CD4-positive, alpha-beta memory T cell (primary cell): ENCODE measurements at places on chromosomes 4 and X. TPM values are rescaled to one million over a fixed set of nuclear protein-coding genes. Genes with fewer than 3 reads are reported as not detected.

DNA sequence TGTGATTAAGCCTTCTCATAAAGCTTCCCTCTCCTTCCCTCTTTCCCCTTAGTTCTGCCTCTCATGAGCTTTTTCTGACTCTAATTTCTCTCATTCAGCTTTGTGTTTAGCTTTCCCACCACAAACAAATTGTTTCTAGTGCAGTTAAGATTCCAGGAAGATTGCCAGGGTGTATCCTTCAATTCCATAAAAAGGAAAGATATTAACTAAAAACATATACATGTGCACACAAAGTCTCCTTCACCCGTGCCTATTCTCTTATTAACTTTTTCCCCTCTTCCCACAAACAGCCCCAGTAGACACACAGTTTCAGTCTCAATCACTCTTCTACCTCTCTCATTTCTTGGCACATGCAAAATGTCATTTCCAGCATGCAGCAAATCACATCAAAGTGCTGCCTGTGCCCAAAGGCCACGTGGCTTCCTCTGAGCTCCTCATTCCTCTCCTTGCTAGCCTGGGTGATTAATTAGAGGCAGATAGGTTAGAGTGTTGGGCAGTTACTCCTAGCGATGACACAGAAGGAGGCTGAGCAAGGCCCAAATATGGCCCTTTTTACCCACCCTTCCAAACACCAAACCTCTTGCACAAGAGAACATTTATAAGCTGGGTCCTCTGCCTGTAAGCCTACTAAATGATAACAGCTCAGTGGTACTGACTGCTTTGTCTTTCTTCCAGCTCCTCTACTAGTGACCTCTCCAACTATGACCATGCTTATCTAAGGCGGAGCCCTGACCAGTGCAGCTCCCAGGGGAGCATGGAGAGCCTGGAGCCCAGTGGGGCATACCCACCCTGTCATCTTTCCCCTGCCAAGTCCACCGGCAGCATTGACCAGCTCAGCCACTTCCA, 159.6 kb downstream of the SOWAHB start:
- no peak overlapping the region for H3K27ac ChIP-seq
- H3K4me3 ChIP-seq, result no peak overlapping the region
- H3K4me1 ChIP-seq, result no peaks in the 10 kb centered on the region
- no peaks in the 10 kb centered on the region for H3K36me3 ChIP-seq
- no peak for DNase-seq
- H3K27me3 ChIP-seq, result no peaks in the 10 kb centered on the region

DNA sequence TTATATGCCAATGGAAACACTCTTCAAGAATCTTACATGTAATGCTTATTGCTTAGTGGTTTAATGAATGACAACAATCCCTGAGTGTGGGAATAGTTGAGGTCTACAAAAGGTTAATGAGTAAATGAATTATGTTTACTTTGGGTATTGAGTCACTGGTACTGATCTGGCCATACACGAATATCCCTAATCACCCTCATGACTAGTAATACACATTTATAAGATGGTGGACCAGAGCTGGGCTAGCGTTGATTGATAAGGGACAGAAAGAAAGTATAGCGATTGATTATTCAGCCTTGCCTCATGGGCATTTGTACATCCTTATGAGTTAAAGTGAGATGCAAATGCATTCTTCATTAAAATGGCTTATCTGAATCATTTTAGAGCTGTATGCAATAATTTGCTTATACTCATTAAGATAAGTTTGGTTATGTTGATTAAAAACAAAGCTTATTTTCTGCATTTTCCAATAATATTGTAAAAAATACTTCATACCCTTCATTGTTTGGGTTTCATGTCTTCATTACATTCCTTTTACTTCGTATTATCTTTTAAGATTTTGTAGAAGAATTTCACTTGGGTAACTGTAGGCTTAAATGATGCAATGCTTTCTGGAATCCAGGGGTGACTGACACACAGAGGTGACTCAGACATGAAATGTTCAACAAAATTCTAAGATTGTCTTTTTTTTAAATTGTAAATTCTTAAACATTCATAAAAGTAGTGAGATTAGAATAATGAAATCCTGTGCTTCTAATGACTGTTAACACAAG, 47.4 kb downstream of the FGF2 start:
- H3K27me3 ChIP-seq, result no peaks in the 10 kb centered on the region
- H3K36me3 ChIP-seq, result no peaks in the 10 kb centered on the region
- H3K4me1 ChIP-seq, result no peaks in the 10 kb centered on the region
- no peak overlapping the region for H3K27ac ChIP-seq
- H3K4me3 ChIP-seq, result no peak overlapping the region

- H3K4me1 ChIP-seq, result no peaks in the 10 kb centered on the region
- DNase-seq, result no peak
- H3K36me3 ChIP-seq, result no peaks in the 10 kb centered on the region
These were observed 224.2 kb downstream of the DMD start for GRCh38 chrX:32987142-32987541.

- no peaks in the 10 kb centered on the region for H3K27me3 ChIP-seq
- H3K4me1 ChIP-seq, result peaks cover 11% of the 10 kb centered on the region
- DNase-seq, result no peak
- no peak overlapping the region for H3K27ac ChIP-seq
These were observed 8.7 kb downstream of the TIMP1 start for GRCh38 chrX:47590984-47591383.

DNA sequence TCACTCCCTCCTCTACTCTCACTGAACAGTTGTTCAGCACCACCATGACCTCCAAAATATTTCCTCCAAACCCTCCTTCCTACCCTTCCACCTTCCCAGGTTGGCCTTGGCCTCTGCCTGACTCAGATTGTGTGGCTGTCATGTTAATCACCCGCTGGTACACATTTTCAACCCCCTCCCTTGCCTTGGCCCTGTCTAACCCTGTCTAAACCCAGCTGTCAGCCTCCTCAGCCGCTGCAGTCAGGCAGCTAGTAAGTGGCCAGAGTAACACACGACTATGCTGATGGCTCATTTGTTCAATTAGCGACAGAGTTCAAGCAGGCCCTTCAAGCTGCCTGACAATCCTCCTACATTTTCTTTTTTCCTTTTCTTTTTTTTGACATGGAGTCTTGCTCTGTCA, 18.0 kb downstream of the ING2 start:
- no peaks in the 10 kb centered on the region for H3K4me1 ChIP-seq
- H3K36me3 ChIP-seq, result no peaks in the 10 kb centered on the region
- no peaks in the 10 kb centered on the region for H3K27me3 ChIP-seq
- H3K27ac ChIP-seq, result no peak overlapping the region
- no peak for DNase-seq

DNA sequence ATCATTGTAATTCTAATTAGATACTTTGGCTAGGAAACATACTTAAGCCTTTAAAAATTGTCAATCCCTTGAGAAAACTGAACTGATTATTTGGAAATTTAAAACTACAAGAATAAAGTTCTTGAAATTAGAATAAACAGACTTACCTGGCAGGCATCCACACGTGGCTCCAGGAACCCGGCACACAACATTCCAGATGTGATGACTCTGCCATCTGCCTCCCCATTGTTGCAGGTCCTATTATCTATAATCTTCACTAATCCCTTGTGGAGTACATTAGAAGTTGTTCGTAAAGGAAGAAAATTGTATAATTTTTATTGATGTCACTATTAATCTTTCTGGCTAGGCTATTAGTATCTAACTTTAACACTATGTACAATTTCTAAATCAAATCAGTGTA, 16.2 kb upstream of the GNRHR start:
- H3K4me1 ChIP-seq, result no peaks in the 10 kb centered on the region
- H3K27me3 ChIP-seq, result no peaks in the 10 kb centered on the region
- no peak overlapping the region for H3K27ac ChIP-seq

GRCh38 chr4:169205075-169205743, 65.5 kb downstream of the SH3RF1 start:
- no peaks in the 10 kb centered on the region for H3K27me3 ChIP-seq
- H3K4me3 ChIP-seq, result no peak overlapping the region
- no peaks in the 10 kb centered on the region for H3K36me3 ChIP-seq
- H3K27ac ChIP-seq, result no peak overlapping the region
- DNase-seq, result no peak

DNA sequence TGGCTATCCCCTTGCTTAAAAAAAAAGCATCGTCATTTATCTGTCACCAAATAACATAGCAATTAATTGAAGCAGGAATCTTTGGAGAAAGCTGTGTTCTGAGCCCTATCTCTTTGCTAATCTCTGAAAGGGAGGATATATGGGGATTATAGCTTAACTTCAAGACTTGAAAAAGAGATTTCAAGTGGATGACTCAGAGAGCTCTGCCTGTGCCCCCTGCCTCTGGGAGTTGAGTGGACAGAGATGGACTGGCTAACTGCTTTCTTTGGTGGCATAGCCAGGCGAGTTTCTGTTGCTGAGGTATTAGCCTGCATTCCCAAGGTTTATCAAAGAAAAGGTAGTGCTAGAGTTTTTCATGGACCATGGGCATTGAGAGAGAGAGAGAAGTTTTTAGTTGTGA, 91.6 kb downstream of the DDIT4L start:
- H3K27ac ChIP-seq, result no peak overlapping the region
- DNase-seq, result no peak
- no peak overlapping the region for H3K4me3 ChIP-seq
- H3K27me3 ChIP-seq, result no peaks in the 10 kb centered on the region

DNA sequence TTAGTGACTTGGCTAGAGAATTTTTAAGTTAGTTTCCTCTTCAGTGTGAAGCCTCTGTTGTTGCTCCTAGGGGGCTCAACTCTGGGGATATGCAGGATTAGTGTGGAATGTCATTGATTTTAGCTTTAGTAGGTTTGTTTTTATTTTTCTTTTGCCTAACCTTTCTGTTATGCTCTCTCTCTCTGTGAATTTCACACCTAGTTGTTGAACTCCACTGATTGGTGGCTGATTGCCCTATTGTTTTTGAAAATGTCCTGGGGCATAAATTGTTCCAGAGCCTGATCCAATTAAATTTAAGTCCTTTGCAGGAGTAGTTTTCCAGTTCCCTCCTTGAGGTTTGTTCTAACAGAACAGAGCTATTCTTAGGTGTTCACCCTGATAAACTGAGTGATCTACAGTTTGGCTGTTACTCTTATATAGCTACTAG, 393.3 kb upstream of the CTSO start:
- H3K4me1 ChIP-seq, result no peaks in the 10 kb centered on the region
- no peaks in the 10 kb centered on the region for H3K27me3 ChIP-seq
- no peak overlapping the region for H3K4me3 ChIP-seq
- no peak for DNase-seq
- H3K27ac ChIP-seq, result no peak overlapping the region
- no peaks in the 10 kb centered on the region for H3K36me3 ChIP-seq

DNA sequence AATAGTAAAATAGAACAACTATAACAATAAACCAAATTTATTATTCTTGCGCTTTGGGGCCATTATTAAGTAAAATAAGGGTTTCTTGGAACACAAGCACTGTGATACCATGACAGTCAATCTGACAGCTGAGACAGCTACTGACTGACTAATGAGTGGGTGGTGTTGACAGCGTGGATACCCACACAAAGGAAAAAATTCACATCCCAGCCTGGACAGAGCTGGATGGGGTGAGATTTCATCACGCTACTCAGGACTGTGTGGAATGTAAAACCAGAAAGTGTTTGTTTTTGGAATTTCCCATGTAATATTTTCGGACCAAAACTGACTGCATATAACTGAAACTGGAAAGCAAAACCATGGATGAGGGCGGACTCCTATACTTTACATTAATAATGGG, 48.8 kb downstream of the IGFBP7 start:
- no peak for DNase-seq
- no peak overlapping the region for H3K27ac ChIP-seq
- no peak overlapping the region for H3K4me3 ChIP-seq
- H3K36me3 ChIP-seq, result no peaks in the 10 kb centered on the region
- H3K27me3 ChIP-seq, result no peaks in the 10 kb centered on the region
- no peaks in the 10 kb centered on the region for H3K4me1 ChIP-seq

DNA sequence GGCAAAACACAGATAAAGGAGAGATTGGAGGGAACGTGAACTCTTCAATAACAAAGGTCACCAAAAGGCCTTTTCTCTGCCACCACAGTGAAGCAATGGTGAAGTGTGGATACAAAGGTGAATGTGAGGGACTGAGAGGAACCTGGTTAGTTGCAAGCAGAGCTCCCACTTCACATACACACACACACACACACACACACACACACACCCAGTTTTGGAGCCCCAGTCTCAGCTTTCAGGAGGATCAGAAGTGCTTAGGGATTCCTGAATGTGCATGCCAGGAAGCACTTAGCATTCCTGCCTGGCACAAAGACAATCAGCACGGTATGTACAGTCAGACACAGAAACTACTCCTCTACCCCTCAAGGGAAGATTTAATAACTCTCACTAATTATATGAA, 71.5 kb downstream of the ARHGEF9 start:
- H3K27ac ChIP-seq, result no peak overlapping the region
- H3K4me1 ChIP-seq, result no peaks in the 10 kb centered on the region
- no peak overlapping the region for H3K4me3 ChIP-seq
- H3K36me3 ChIP-seq, result no peaks in the 10 kb centered on the region

DNA sequence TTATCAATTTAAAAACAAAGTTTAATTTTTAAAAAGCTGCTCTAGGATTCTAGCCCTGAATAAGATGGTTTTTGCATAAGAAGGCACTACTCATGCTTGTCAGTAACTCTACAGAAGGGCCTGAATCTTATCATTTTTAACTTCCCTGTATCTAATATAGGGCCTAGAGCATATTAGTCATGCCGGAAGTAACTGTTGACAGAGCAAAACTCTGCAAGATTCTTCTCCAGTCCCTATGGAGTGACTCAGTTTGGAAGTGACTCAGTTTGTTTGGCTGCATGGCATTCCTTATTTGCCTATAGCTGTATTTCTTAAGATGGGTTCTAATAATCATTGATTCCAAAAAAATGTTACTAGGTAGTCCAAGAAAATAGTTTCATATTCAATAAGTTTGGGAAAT, 431.8 kb upstream of the HTR2C start:
- no peaks in the 10 kb centered on the region for H3K4me1 ChIP-seq
- H3K27ac ChIP-seq, result no peak overlapping the region
- no peak for DNase-seq
- H3K4me3 ChIP-seq, result no peak overlapping the region

GRCh38 chr4:14225688-14226207, 598.2 kb upstream of the BOD1L1 start:
- DNase-seq, result no peak
- H3K27ac ChIP-seq, result no peak overlapping the region
- no peaks in the 10 kb centered on the region for H3K27me3 ChIP-seq
- no peak overlapping the region for H3K4me3 ChIP-seq
- no peaks in the 10 kb centered on the region for H3K36me3 ChIP-seq

DNA sequence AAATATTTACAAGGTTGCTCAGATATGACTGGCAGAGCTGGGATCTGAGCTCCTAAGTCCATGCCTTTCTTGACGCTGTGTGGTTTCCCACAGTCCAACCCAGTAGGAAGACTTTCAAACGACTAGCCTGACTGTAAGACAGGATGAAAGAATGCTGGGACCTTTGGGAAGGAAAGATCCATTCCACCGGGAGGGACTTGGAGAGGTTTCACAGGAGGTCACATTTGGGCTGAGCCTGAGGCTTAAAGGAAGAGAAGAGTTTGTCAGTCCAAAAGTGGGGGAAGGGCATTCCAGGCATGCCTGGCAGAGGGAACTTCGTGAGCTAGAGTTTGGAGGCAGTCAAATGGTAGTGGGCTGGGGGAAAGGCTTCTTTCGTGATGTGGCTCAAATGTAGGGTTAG, 1.5 kb downstream of the STARD8 start:
- H3K4me3 ChIP-seq, result no peak overlapping the region
- no peaks in the 10 kb centered on the region for H3K4me1 ChIP-seq
- no peak for DNase-seq
- H3K27me3 ChIP-seq, result no peaks in the 10 kb centered on the region
- no peaks in the 10 kb centered on the region for H3K36me3 ChIP-seq

CLDN34 gene
- total RNA-seq, result not detected

TMPRSS11E gene
- total RNA-seq, result not detected

PAGE5 gene
- total RNA-seq, result 0.69 TPM

PPEF2 gene
- 0.36 TPM for total RNA-seq

ETNPPL gene
- not detected for total RNA-seq

SSX1 gene
- not detected for total RNA-seq
